ENCODE measurements at places on chromosomes 5 and 9. TPM values are rescaled to one million over a fixed set of nuclear protein-coding genes. Genes with fewer than 3 reads are reported as not detected.

LOX gene
- total RNA-seq = 16.2 TPM

ADAMTS13 gene
- total RNA-seq = 1.9 TPM

TTLL11 gene
- total RNA-seq = 11.7 TPM

DNA sequence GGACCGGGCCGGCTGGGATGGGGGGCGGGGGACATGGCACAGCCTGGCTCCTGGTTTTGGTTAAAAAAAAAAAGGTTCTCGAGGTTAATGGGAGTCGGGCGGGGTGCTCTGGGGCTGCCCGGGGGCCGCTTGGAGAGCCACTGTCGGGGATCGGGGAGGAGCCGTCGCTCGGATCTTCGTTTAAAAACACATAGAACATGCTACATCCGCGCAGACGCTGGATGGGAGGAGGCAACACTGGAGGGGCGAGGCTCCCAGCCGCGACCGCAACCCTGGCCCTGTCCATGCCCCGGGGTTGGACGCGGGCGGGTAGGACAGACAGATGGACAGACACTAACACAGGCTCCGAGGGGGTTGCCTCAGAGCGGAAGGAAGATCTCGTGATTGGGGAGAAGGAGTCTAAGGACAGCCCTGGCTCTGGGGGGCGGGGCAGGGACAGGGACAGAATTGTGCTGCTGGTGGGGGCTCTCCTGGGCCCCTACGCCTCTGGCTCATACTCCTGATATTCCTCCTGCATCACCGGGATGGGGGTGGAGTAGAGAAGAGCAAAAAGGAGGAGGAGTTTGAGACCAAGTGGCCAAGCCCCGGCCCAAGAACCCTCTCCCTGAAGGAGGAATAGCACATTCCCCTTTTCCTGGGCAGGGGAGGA is 9.9 kb downstream of the SNCB start:
- no peak for DNase-seq

DNA sequence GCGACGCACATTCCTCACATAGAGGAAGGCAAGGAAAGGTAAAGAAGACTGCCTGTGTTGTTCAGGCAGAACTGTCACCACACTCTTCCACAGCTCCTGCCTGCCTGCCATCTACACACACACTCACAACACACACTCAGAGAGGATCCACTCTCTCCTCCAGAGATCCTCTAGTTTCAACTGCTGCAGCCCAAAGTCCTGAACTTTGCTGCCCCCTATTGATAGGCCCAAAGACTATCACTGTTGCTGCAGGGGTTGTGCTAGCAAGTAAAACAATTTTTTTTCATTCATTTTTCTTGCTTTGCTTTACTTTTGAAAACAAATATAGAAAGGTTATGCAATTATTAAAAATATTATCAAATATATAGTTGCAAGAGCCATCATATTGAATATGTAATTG is 5.9 kb upstream of the CFAP90 start:
- no peak for DNase-seq

- DNase-seq = no peak
These were observed 15.2 kb upstream of the OSMR start for GRCh38 chr5:38830521-38831051.

GRCh38 chr5:36153726-36154125 is 1.8 kb downstream of the SKP2 start:
- no peak for DNase-seq

- no peak for DNase-seq
These were observed 494.6 kb downstream of the ENC1 start for GRCh38 chr5:74145951-74146350.

GRCh38 chr9:88777498-88778312 is 213.6 kb upstream of the S1PR3 start:
- no peak for DNase-seq

- DNase-seq = no peak
These were observed 52.7 kb upstream of the ERCC6L2 start for GRCh38 chr9:95822583-95823431.

DNA sequence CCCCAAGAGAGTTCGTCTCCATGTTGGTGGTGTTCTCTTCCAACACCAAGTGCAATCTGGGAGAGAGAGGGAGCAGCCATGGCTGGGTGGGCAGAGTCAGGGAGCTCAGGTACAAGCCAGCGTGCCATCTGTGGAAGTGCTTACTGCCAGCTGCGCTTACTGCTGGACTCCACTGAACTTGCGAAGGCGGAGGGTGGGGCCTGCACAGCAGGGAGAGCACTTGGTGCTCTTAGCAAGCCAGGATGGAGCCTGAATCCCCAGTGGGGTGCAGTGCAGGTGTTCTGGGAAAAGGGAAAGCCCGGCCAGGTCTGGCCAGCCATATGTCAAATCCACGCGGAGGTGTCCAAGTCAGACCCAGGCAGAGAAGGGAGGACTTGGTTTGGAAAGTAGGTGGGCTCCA is 142.0 kb downstream of the FANCC start:
- no peak for DNase-seq

- no peak for DNase-seq
These were observed 303.3 kb downstream of the FBXL7 start for GRCh38 chr5:15803280-15803679.
